ENCODE measurements at places on chromosomes 2 and 18. TPM values are rescaled to one million over a fixed set of nuclear protein-coding genes. Genes with fewer than 3 reads are reported as not detected.

Gene SNED1
- 7.1 TPM for total RNA-seq

Gene KANSL1L
- 28.0 TPM for total RNA-seq

Gene CCDC102B
- 8.2 TPM for total RNA-seq

Gene PARD6G
- total RNA-seq = 30.8 TPM

Gene SKOR2
- not detected for total RNA-seq

DNA sequence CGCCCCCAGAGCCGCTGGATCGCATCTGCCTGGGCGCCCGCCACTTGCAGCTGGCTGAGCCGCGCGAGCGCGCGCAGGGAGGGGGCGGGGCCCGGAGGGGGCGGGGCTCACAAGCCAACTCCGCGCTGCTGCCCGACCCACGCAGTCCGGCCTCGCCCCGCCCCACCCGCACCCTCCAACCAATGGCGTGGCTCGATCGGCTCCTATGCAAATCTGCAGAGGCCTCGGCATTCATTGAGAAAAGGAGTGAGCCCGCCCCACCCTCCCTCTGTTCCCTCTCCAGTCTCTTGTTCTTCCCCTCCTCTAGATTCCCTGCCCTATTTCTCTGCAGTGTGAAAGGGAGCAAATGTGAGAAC, at the start of gene ALK:
Gene ALK (minus strand): TSS at position 27 of the 356 bp plus-strand sequence. CDS start 927 bp downstream, outside the sequence.
- H3K36me3 ChIP-seq = no peaks in the 10 kb centered on the region
- H3K4me1 ChIP-seq = peaks cover 7% of the 10 kb centered on the region
- H3K4me3 ChIP-seq = peak within 1 kb of the TSS; percentile 52
- peak; percentile 87 for DNase-seq
- peaks cover 87% of the 10 kb centered on the region for H3K27me3 ChIP-seq

GRCh38 chr2:105849431-105850179, 104.9 kb downstream of the NCK2 start:
- H3K27me3 ChIP-seq = no peaks in the 10 kb centered on the region
- no peak overlapping the region for H3K27ac ChIP-seq
- H3K36me3 ChIP-seq = peaks cover 2% of the 10 kb centered on the region
- peaks cover 22% of the 10 kb centered on the region for H3K4me1 ChIP-seq
- DNase-seq = no peak

GRCh38 chr2:223262946-223263345, 211.0 kb downstream of the KCNE4 start:
- no peak for DNase-seq
- H3K4me3 ChIP-seq = no peak overlapping the region
- H3K27ac ChIP-seq = peak overlapping the region; percentile 75
- no peaks in the 10 kb centered on the region for H3K36me3 ChIP-seq
- H3K27me3 ChIP-seq = no peaks in the 10 kb centered on the region
- peaks cover 28% of the 10 kb centered on the region for H3K4me1 ChIP-seq

- H3K27me3 ChIP-seq = no peaks in the 10 kb centered on the region
- H3K4me3 ChIP-seq = no peak overlapping the region
- H3K27ac ChIP-seq = peak overlapping the region; percentile 30
- H3K36me3 ChIP-seq = no peaks in the 10 kb centered on the region
These were observed 48.8 kb upstream of the LPIN2 start for GRCh38 chr18:3061581-3062312.

- H3K4me1 ChIP-seq = peaks cover 21% of the 10 kb centered on the region
- H3K36me3 ChIP-seq = no peaks in the 10 kb centered on the region
- H3K4me3 ChIP-seq = no peak overlapping the region
- H3K27ac ChIP-seq = no peak overlapping the region
These were observed 51.8 kb upstream of the STAT1 start for GRCh38 chr2:191065785-191066184.

- H3K27me3 ChIP-seq = no peaks in the 10 kb centered on the region
- no peak overlapping the region for H3K27ac ChIP-seq
- H3K36me3 ChIP-seq = no peaks in the 10 kb centered on the region
- peaks cover 32% of the 10 kb centered on the region for H3K4me1 ChIP-seq
These were observed 36.8 kb upstream of the VPS54 start for GRCh38 chr2:64056021-64056420.

DNA sequence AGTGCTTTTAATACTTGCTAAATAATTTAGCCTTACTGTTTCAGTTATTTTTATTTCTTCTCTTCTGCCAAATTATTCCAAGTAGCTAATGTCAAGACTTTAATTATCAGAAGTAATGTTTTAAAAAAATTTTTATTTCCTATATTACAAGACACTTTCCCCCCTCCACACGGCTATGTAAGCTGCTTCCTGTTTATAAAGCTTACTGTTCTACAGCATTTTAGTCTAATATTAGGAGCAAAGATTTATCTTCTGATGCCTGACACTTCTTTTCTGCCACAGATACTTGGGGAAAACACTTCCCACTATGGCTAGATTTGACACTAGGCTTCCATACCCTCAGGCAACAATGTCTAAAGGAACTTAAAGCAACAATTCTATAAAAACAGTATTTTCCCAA, 62.3 kb downstream of the ROCK1 start:
- no peak overlapping the region for H3K4me3 ChIP-seq
- no peaks in the 10 kb centered on the region for H3K27me3 ChIP-seq
- peaks cover 13% of the 10 kb centered on the region for H3K36me3 ChIP-seq
- H3K27ac ChIP-seq = peak overlapping the region; percentile 40

DNA sequence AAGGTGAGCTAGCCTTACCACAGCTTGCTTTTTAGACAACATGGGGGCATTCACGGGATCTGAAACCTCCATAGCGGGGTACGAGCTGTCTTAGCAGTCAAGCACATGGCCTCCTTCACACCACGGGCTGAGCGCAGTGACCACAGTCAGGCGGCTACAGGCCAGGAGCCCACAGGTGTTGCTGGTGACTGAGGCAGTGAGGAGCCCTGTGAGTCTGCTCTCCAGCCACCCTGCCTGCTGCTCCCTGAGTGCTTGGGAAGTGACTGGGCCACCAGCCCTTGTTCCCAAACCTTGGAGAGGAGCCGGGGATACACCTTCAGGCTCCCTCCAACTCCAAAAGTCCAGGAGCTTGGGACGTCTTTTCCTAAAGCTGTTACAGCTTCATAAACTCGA, 418.1 kb upstream of the MYT1L start:
- no peaks in the 10 kb centered on the region for H3K4me1 ChIP-seq
- no peak for DNase-seq
- no peak overlapping the region for H3K4me3 ChIP-seq
- H3K36me3 ChIP-seq = no peaks in the 10 kb centered on the region
- no peak overlapping the region for H3K27ac ChIP-seq

DNA sequence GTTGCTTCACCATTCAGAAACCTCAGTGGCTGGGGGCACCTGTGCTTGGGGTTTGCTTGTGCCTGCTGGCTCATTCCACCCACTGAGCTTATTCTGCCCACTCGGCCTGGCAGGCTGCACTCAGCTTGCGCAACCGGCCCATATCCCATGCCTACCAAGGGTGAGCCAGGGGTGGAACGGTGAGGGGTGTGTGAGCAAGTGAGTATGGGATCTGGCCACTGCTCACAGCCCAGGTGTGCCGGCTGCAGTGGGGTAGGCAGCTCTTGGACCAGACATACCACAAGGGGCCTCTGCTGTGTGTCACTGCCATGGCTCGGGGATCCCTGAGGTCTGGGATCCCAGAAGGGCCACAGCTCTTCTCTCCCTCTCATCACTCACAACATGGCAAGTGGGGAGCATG, 1000.5 kb upstream of the CRIM1 start:
- H3K4me1 ChIP-seq = no peaks in the 10 kb centered on the region
- no peak for DNase-seq
- H3K27ac ChIP-seq = no peak overlapping the region
- H3K27me3 ChIP-seq = peaks cover 2% of the 10 kb centered on the region
- H3K36me3 ChIP-seq = no peaks in the 10 kb centered on the region
- no peak overlapping the region for H3K4me3 ChIP-seq

GRCh38 chr2:114022360-114023085, 132.6 kb downstream of the ACTR3 start:
- H3K4me1 ChIP-seq = no peaks in the 10 kb centered on the region
- no peak overlapping the region for H3K4me3 ChIP-seq
- no peak overlapping the region for H3K27ac ChIP-seq
- DNase-seq = no peak

GRCh38 chr2:235770909-235771820, 277.3 kb downstream of the AGAP1 start:
- DNase-seq = no peak
- H3K4me1 ChIP-seq = peaks cover 4% of the 10 kb centered on the region
- no peak overlapping the region for H3K4me3 ChIP-seq
- no peaks in the 10 kb centered on the region for H3K27me3 ChIP-seq
- H3K27ac ChIP-seq = no peak overlapping the region

GRCh38 chr2:120708944-120709607, 26.6 kb upstream of the GLI2 start:
- H3K4me1 ChIP-seq = peaks cover 7% of the 10 kb centered on the region
- no peak overlapping the region for H3K4me3 ChIP-seq

DNA sequence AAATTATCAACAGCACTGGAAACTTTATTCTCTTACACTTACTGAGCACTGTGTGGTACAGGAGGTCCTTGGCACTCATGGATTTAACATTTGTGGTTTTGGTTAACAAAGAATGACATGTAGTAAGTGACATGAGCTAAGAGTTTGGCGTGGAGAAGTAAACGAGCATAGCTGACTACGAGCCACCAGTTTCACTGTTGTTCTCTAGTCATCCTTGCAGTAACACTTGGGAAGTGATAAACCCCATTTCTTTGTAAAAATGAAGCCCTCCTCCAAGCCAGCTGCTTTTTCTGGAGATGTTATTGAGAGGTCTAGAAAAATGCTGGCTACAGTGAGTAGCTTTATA, 32.7 kb downstream of the QPCT start:
- no peak overlapping the region for H3K4me3 ChIP-seq
- H3K36me3 ChIP-seq = no peaks in the 10 kb centered on the region
- no peak for DNase-seq

DNA sequence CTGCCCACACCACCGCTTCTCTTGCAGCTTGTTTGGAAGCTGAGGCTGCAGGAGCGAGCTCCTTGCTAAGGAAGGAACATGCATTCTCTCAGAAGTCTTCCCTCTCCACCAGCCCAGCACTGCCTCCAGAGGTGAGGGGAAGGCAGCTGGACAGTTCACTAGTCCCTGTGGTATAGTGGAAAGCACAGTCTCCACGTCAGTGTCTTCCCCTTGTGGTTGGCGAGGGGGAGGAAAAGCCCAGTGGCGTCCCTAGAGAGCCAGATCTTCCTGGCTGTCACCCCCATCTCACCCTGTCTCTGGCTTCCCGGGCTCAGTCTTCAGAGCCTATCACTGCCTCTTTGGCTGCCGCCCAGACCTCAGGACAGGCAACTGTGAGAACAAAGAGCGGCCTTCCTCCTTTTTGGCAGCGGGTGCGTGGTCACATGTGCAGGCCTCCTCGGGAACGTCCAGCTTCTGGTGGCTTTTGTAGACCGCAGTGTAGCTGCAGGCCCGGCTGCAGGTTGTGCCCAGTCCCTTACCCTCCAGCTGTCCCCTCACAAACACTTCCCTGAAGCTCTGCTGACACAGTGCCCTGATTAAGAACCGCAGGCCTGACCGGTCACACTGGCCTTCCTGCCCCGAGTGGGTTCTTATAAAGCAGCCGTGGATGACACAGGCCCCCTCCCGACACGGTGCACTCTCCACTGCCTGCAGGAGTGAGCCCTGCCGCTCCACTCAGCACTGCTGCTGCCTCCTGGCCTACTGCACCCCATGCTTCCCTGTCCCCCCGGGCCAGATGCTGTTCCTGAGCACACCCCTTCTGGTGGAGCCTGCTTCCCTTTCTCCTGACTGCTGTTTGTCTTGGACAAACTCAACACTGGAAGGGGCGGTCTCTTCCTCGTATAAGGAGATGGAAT, 90.9 kb downstream of the RNF144A start:
- H3K4me3 ChIP-seq = no peak overlapping the region
- H3K27me3 ChIP-seq = no peaks in the 10 kb centered on the region
- H3K4me1 ChIP-seq = peaks cover 62% of the 10 kb centered on the region
- H3K36me3 ChIP-seq = peaks cover 15% of the 10 kb centered on the region

- no peaks in the 10 kb centered on the region for H3K4me1 ChIP-seq
- no peak overlapping the region for H3K27ac ChIP-seq
- no peaks in the 10 kb centered on the region for H3K36me3 ChIP-seq
- DNase-seq = no peak
- H3K4me3 ChIP-seq = no peak overlapping the region
These were observed 21.5 kb downstream of the GPR155 start for GRCh38 chr2:174465327-174465726.

GRCh38 chr2:7881063-7881462, 800.8 kb upstream of the ID2 start:
- H3K36me3 ChIP-seq = no peaks in the 10 kb centered on the region
- H3K4me3 ChIP-seq = no peak overlapping the region
- H3K27me3 ChIP-seq = peaks cover 33% of the 10 kb centered on the region
- no peak for DNase-seq
- H3K4me1 ChIP-seq = peaks cover 23% of the 10 kb centered on the region

DNA sequence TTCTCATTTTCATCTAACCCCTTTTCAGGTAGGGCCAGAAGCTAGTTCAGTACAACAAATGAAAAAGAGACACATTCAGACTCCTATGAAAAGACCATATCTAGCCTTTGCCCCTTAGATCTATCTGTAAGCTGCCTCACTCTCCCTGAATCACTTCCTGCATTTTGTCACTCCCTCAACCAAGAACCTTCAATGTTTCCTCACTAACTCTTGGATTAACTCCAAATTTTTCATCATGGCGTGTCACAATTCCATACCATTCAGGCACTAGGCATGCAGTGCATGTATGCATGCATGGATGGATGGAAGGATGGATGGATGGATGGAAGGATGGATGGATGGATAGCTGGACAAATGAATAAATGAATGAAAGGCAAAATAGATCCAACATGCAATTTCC, 356.9 kb downstream of the TNS1 start:
- H3K36me3 ChIP-seq = no peaks in the 10 kb centered on the region
- no peak overlapping the region for H3K4me3 ChIP-seq
- H3K27me3 ChIP-seq = no peaks in the 10 kb centered on the region
- no peak for DNase-seq

DNA sequence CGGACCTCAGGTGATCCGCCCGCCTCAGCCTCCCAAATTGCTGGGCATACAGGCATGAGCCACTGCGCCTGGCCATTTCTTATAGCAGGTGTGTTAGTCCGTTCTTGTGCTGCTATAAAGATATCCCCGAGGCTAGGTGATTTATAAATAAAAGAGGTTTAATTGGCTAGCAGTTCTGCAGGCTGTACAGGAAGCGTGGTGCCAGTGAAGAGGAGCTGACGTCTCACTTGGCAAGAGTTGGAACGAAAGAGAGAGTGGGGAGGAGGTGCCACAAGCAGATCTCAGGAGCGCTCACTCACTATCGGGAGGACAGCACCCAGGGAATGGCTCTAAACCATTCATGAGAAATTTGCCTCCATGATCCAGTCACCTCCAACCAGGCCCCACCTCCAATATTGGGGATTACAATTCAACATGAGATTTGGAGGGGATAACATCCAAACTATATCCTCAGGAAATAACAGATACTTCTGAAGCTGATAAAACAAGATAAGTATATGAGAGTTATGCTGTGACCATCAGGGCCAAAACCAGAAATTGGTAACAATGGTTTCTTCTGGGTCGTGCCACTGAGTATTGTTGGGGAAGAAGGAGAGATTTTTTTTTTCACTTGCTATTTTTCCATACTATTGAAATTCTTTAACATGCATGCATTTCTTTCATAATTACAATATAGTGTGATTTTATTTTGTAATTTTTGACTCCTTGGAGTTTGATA, 7.4 kb upstream of the RMC1 start:
- peaks cover 2% of the 10 kb centered on the region for H3K36me3 ChIP-seq
- H3K4me3 ChIP-seq = no peak overlapping the region
- no peak for DNase-seq
- H3K4me1 ChIP-seq = no peaks in the 10 kb centered on the region
